ENCODE measurements at places on chromosomes 5 and 9.

GRCh38 chr9:19180991-19181390 is 49.5 kb upstream of the DENND4C start:
- no peak for DNase-seq

DNA sequence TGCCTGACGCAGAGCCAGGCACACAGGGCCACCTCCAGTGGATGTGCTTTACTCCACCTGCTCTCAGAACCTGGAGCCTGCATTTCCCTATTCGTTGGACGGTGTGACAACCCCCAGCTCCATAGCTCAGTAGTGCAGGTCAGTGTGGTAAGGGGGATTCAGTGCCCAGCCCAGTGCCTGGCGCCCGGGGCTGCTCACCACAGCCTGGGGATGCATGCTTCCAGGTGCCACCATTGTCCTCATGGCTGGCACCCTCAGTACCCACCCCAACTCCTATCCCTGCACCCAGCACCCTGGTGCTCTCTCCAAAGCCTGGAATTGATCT is 32.8 kb upstream of the ADAMTS2 start:
- DNase-seq, result no peak

- no peak for DNase-seq
Measured at GRCh38 chr5:54458221-54458620, 2.7 kb downstream of the HSPB3 start.

DNA sequence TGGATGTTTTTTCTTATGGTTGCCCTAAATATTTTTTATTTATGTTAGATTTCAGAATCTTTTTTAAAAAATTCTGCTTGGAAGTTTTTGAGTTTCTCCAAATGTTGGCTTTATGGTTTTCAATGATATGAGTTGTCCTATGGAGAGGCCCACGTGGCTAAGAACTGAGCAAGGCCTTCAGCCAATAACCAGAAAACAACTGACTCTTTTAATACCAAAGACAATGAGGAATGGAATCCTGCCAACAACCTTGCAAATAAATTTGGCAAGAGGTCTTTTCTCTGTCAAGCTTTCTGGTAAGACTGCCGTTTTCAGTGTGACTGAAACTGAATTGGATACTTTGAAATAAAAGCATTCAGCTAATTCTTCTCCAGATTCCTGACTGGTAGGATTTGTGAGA is 1740.1 kb upstream of the WWC1 start:
- no peak for DNase-seq

- no peak for DNase-seq
Measured at GRCh38 chr5:157976429-157976828, 117.5 kb upstream of the CLINT1 start.

DNA sequence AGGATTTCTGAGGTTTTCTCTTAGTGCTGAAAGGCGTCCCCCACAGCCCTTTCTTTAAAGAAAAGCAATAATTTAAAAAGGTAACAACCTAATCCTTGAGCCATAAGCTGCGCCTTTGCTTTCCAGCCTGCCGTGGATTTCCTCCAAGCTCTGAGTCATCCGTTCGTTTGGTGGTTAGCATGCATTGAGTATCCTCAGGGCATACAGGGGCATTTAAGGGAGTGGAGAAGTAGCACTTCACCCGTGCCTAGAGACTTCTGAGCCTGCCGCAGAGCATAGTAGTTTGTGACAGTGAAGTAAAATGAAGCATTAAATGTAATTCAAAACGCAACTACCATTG is 892 bp upstream of the TNC start:
- no peak for DNase-seq

- no peak for DNase-seq
Measured at GRCh38 chr9:130283539-130284248, 18.1 kb downstream of the HMCN2 start.

Data from activated CD8-positive, alpha-beta memory T cell treated with anti-CD3 and anti-CD28 coated beads for 48 hours (primary cell).